Brain (organoid and tissue), 16 donors: ENCODE measurements at places on chromosomes 5 and 9. TPM values are rescaled to one million over a fixed set of nuclear protein-coding genes. Genes with fewer than 3 reads are reported as not detected.

Gene PCDHA12
- 0.66 TPM for polyA plus RNA-seq

DNA sequence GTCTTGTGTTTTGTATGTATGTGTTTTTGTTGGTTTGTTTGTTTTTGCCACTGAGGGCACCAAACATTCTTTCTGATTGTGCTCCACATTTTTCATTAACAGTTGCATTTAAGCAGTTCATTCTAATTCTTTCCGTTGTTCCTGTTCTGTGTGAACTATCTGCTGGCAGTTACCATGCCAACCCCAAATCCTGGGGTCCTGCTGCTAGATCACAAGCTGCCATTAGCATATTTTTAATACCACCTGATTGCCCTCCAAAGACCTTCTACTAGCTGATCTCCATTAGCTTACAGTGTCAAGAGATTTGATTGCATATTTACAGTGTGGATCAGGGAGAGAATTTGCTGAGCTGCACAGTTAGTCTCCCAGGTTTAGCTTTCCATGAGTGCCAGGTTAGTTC, 40.6 kb upstream of the STARD4 start:
- DNase-seq = peak; percentile 63

Gene C7
- polyA plus RNA-seq = 3.6 TPM

DNA sequence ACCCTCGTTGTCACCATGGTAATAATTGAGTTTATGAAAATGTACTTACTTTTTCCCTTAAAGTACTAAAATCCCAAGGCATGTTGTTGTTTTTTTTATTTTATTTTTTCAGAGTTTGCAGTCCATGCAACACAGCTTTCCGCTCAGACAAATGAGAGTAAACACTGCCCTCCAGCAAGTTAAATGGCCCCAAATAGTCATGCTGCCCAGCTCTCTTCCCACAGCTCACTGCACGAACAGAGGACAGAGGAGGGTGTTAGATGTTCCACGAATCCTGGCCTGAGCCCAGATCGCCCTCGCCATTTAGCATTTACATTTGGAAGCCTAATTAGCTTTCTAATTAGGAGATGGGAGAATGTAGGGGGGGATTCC, 1.9 kb downstream of the NIM1K start:
- peak; percentile 86 for DNase-seq

DNA sequence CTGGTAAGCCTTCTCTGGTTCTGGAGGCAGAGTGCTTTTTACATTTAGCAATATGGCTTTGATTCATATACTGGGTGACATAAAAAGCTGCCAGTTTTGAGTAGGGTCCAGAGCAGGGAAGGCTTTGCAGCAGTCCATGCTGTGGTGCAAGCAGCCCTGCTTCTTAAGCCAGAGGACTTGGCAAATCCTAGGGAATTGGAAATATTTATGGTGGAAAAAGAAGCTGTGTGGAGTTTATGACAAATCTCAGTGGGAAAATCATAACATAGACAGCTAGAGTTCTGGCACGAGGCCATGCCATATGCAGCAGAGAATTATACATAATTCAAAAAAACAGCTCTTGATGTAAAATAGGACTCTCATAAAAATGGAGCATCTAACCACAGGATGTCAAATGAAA, 536.4 kb downstream of the RASEF start:
- DNase-seq = no peak

DNA sequence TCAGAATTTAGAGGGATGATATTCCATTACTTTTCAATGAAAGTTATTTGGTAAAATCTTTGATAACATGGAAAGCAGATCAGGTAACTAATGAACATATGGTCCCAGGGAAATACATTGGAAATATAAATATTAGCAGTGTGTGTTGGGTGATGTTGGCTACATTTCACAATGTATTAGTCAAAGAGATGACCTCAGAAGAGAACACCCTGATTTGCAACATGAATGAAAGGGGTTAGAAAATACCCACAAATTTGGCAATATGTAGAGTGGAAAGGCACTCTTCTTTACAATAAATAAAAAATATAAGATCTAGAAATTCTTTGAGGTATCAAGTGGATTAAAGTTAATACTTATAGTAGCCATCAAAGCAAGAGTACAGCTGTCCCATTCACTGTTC, 606.7 kb downstream of the PSAT1 start:
- DNase-seq = no peak

DNA sequence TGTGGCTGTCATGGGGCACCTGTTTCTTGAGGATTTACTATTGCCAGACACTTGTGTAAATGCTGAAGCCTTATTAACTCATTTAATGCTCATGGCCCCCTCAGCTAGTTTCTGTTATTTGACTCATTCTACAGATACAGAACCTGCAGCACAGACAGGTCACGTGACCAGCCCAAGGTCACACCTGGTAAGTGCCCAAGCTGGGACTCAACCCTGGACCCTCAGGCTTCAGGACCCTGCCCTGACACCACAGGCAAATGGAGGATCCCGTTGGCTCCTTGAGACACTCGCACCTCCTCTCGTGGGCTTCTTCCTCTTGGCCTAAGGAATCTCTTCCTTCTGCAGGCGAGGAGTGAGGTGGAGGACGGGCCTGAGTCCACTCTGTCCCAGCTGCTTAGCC, 10.6 kb upstream of the NEURL1B start:
- DNase-seq = no peak

GRCh38 chr5:424301-425110, 18.5 kb upstream of the EXOC3 start:
- DNase-seq = no peak

- no peak for DNase-seq
Observed at GRCh38 chr9:114089206-114089840, 9.8 kb downstream of the KIF12 start.

- DNase-seq = no peak
Observed at GRCh38 chr5:142000173-142000572, 12.7 kb downstream of the GNPDA1 start.

DNA sequence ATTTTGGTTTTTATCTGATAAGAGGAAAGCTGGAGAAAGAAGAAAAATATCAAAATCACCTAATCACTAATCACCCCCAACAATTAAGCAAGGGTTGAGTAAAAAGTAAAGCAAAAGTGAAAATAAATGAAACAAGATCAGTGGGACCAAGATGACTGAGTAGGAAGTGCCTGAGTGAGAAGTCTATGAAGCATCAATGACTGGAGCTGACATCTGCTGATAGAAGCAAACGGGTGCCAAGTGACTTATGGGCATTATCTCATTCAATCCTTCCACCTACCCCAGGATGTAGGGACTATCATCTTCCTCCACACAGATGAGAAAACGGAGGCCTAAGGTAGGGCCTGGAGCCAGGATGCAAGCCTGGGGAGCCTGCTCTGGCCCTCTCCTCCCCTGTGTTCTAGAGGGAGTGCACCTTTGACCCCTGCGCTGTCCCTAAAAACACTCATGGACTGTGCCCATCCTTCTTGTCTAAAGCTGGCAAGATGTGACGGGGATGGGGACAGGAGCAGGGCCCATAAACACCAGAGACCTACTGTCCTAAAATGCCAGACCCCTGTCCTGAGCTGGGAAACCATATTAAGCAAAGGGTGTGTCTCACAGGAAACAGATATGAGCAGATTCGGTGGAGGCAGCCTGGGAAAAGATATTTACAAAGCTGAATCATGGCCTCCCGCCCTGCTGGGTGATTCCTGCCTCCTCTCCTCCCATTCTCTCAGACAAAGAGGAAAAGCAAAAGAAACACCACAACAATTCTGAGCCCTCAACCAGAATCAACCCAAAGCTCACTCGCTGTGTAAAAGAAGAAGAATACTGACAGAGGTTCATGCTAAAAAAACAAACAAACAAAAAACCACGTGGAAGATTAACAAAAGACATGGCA, 116.0 kb downstream of the AUH start:
- no peak for DNase-seq

Gene SOX30
- polyA plus RNA-seq = not detected
